Jurkat, Clone E6-1 (cell line): ENCODE measurements at places on chromosomes 11 and 22.

- DNase-seq: no peak
Observed at GRCh38 chr11:114169321-114169749, 109.8 kb downstream of the ZBTB16 start.

GRCh38 chr11:819943-820649 lies 1.4 kb downstream of the PNPLA2 start:
- peak; percentile 87 for DNase-seq

GRCh38 chr22:30728826-30729225 lies 34.2 kb downstream of the OSBP2 start:
- DNase-seq: no peak

- peak; percentile 46 for DNase-seq
Observed at GRCh38 chr22:50209893-50210292, 9.1 kb downstream of the SELENOO start.

DNA sequence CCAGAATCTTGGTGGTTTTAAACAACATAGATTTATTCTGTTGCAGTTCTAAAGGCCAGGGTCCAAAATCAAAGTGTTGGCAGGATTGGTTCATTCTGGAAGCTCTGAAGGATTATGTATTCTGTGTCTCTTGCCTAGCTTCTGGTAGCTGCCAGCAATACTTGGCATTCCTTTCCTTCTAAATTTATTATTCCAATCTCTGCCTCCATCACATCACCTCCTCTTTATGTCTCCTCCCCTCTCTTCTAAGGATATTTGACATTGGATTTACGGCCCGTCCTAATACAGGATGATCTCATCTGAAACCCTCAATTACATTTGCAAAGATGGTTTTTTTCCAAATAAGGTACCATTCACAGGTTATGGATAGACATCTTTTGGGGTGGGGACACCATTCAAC lies 186.5 kb downstream of the SBF2 start:
- DNase-seq: no peak

GRCh38 chr11:13310443-13310842 lies 32.9 kb downstream of the BMAL1 start:
- DNase-seq: no peak

DNA sequence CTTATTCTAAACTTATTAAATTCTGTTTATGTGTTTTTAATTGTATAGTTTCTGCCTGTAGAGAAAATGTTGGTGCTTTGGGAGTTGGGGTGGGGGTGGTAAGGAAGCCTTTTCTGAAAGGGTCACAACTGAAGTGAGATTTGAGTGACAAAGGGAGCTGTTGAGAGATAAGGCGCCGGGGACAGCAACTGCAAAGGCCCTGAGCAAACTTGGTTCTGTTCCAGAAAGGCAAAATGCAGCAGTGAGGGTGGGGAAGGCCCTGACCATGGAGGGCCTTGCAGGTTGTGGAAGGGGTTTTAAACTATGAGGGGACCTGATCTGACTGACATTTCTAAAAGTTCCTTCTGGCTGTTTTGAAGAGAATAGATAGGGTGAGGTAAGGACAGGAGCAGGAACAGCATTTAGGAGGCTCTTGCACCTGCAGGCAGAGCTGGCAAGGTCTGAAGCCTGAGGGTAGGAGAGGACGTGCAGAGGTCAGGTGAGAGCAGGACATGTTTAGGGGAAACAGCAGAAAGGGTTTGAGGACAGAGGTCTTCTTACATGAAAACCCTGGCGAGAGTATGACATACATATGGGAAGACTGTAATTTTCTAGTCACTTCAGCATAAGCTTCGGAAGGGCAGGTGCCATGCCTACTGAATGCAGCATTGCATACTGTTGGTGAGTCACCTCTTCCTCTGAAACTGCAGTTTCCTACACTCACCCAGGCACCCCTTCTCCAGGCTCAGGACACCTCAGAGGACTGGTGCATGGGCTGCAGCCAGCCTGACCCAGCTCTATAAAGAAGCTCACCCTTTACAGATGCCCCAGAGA lies 190.7 kb downstream of the SNX19 start:
- no peak for DNase-seq

DNA sequence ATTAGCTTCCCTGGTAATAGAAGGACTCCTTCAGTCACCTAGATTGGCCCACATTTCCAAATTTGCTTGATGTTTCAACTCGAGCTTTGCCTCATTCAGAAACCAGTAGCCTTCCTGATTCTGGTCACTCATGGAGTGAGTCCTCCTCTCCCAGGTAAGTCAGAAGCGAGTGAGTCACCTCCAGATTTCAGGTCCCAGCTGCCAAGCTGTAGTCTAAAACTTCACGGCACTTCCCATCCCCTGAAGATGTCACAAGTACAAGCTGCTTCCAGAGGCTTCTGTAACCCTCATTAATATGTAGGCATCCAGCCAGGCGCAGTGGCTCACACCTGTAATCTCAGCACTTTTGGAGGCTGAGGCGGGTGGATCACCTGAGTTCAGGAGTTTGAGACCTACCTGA lies 23.5 kb downstream of the ARHGAP8 start:
- DNase-seq: no peak

DNA sequence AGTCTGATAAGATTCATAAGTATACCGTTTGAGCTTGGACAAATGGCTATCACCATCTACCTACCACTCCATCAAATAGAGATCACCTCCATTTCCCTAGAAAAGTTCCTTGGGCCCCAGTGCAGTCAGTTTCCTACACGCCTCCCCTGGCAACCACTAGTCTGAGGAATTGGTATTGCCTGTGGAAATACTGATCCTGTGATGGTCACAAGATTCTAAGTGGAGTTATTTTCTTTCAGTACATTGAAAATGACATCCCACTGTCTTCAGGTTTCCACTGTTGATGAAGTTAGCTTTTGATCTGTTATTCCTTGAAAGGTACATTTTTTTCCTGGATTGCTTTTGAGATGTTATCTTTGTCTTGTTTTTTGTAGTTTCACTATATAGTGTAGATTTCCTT lies 4.6 kb upstream of the ACCSL start:
- no peak for DNase-seq
